Transverse colon (tissue), 4 donors: ENCODE measurements at places on chromosomes 7 and 10.

GRCh38 chr10:127415901-127416581, 133.1 kb upstream of the NPS start:
- H3K27me3 ChIP-seq, result no peaks in the 10 kb centered on the region
- no peak overlapping the region for H3K27ac ChIP-seq
- DNase-seq, result no peak

DNA sequence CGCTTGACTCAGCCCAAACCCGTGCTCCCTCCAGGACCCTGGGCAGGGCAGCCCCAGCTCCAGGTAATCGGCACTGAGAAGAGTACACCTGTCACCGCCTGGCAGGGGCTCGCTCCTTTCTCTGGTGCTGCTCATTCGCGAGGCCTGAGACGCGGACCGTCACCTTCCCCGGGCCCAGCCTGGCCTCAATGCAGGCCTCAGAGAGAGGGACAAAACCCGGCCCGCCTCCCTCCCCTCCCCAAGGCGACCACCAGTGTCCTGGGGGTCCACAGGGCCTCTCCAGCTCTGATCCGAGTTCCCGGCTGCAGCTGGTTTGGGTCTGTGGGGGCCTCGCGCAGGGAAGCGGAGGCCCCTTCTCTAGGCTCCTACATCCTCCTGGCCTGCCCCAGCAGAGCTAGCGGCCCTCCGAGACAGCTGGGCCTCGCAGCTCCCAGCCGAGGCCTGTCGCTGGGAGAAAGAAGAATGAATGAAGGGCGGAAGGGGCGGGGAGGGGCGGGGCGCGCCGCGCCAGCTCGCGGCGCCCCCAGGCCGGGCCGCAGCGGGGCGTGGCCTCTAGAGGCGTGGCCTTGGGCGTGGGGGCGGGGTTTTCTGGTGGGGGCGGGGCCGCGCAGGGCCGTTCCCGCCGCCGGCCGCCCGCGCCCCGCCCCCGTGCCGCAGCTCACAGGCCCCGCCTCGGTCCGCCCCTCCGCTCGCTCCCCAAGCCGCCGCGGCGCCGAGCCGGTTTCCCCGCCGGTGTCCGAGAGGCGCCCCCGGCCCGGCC, at the start of gene LIMK1:
TSS of gene LIMK1 (plus strand) at position 688 of the 760 bp plus-strand sequence. CDS start 187 bp downstream, outside the sequence.
- H3K27ac ChIP-seq, result peak within 1 kb of the TSS; percentile 75
- no peaks in the 10 kb centered on the region for H3K27me3 ChIP-seq
- peak within 1 kb of the TSS; percentile 75 for H3K4me3 ChIP-seq
- no peaks in the 10 kb centered on the region for H3K36me3 ChIP-seq
- peaks cover 17% of the 10 kb centered on the region for H3K4me1 ChIP-seq

DNA sequence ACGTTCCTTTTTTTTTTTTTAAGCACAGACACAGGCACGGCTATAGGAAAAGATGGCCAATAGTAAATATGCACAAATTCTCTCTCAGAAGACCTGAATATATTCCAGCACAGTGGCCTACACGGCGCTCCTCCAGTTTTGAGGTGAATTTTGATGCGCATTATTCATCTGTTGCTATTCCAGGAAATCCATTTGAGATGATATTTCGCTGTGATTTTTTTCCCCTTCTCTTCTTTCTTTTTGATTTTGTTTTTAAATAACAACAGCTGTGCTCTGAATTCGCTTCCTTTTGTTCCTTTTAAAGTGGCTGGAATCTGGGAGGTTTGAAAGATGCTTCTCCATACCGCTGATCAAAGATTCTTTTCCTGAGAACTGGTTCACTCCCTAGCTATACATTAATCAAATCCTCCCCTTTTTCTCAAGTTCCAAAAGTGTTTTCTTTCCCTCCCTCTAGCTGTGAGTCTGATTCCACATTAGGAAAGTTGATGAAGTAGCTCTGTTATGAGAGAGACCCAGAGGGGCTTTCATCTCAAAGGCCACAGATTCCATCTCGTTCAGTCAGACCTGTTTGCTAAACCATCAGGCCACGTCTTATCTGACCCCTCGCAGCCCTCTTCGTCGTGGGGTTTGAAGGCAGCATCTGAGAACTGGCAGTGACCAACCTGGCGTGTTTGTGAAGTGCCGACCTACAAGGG, 602.7 kb upstream of the NRP1 start:
- H3K27me3 ChIP-seq, result no peaks in the 10 kb centered on the region
- H3K4me1 ChIP-seq, result no peaks in the 10 kb centered on the region
- no peaks in the 10 kb centered on the region for H3K36me3 ChIP-seq
- no peak overlapping the region for H3K4me3 ChIP-seq

GRCh38 chr7:70525991-70526390, 606.0 kb upstream of the GALNT17 start:
- peaks cover 25% of the 10 kb centered on the region for H3K4me1 ChIP-seq
- DNase-seq, result no peak
- no peak overlapping the region for H3K4me3 ChIP-seq
- no peak overlapping the region for H3K27ac ChIP-seq
- H3K36me3 ChIP-seq, result no peaks in the 10 kb centered on the region

- H3K4me1 ChIP-seq, result peaks cover 22% of the 10 kb centered on the region
- no peak overlapping the region for H3K27ac ChIP-seq
- no peak for DNase-seq
- H3K4me3 ChIP-seq, result no peak overlapping the region
- no peaks in the 10 kb centered on the region for H3K27me3 ChIP-seq
Measured at GRCh38 chr10:94358480-94358879, 4.3 kb downstream of the NOC3L start.

- H3K27me3 ChIP-seq, result no peaks in the 10 kb centered on the region
- no peak overlapping the region for H3K4me3 ChIP-seq
- peaks cover 10% of the 10 kb centered on the region for H3K4me1 ChIP-seq
- H3K27ac ChIP-seq, result no peak overlapping the region
- no peaks in the 10 kb centered on the region for H3K36me3 ChIP-seq
Measured at GRCh38 chr7:23347033-23347681, 48.0 kb downstream of the MALSU1 start.

- no peak overlapping the region for H3K4me3 ChIP-seq
- no peak overlapping the region for H3K27ac ChIP-seq
- H3K4me1 ChIP-seq, result no peaks in the 10 kb centered on the region
- no peaks in the 10 kb centered on the region for H3K27me3 ChIP-seq
- no peaks in the 10 kb centered on the region for H3K36me3 ChIP-seq
Measured at GRCh38 chr7:33804140-33804660, 101.1 kb upstream of the BMPER start.

DNA sequence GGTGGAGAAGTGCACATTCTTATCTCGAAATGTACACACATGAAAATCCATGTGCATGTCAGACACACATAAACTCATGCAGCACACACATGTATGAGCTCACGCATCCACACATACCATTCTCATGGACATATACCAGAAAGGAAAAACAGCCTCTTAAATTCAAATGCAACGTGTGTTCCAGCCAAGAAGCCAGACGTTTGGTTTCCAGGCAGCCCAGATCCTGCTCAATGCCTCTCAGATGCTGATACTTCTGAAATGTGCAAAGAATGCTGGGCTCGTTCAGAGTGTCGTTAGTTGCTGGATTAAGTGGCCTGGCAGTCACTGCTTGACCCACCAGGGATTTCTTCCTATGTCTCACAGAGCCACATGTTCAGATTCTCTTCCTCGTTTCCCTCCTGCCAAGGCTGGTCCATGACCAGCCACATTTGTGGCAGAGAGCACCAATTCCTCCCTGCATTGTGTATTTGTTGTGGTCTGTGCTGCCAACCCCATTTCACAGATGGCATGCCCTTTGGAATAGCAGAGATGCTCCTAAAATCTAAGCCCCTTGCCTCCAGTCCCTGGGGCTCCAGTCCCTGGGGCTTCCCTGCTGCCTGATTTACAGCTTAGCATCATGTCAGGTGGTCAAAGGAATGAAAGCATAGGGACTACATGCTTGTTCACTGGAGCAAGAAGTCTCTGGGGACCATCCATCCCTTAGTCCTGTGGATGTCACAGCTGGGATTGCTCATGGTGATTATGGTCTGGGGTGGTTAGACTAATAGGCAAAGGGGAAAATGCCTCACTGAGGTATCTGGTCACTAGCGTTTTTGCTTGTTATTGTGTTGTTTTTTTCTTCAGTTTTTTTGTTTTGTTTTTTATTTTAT, 426.6 kb downstream of the PLXNA4 start:
- no peaks in the 10 kb centered on the region for H3K4me1 ChIP-seq
- no peak overlapping the region for H3K27ac ChIP-seq
- H3K27me3 ChIP-seq, result no peaks in the 10 kb centered on the region
- DNase-seq, result no peak
- no peak overlapping the region for H3K4me3 ChIP-seq

- no peaks in the 10 kb centered on the region for H3K27me3 ChIP-seq
- H3K36me3 ChIP-seq, result no peaks in the 10 kb centered on the region
- no peak for DNase-seq
- no peak overlapping the region for H3K27ac ChIP-seq
- no peak overlapping the region for H3K4me3 ChIP-seq
Measured at GRCh38 chr10:62765726-62766125, 38.8 kb upstream of the ADO start.

DNA sequence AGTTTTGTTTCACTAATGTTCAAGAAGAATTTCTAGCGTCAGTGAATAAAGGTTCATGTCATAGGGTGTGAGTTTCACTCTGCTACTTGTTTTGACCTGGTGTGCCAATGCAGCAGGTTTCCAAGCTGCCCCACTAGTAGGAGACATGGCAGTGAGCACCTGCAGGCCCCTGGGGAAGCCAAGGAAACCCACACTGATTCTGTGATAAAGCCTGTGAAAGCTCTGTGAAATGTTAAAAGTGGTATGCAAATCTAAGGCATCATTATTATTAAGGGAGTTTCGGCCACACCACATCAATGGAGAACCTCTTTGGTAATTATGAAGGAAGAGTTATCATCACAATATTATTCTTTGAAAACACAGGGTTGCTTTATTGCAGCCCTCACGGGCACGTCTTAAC, 46.4 kb downstream of the ABCB5 start:
- H3K27ac ChIP-seq, result no peak overlapping the region
- H3K36me3 ChIP-seq, result no peaks in the 10 kb centered on the region
- H3K4me3 ChIP-seq, result no peak overlapping the region
- no peaks in the 10 kb centered on the region for H3K4me1 ChIP-seq

GRCh38 chr7:130010689-130011412, 40.3 kb downstream of the ZC3HC1 start:
- H3K27me3 ChIP-seq, result no peaks in the 10 kb centered on the region
- peak; percentile 90 for DNase-seq
- H3K36me3 ChIP-seq, result no peaks in the 10 kb centered on the region
- peak overlapping the region; percentile 18 for H3K27ac ChIP-seq

DNA sequence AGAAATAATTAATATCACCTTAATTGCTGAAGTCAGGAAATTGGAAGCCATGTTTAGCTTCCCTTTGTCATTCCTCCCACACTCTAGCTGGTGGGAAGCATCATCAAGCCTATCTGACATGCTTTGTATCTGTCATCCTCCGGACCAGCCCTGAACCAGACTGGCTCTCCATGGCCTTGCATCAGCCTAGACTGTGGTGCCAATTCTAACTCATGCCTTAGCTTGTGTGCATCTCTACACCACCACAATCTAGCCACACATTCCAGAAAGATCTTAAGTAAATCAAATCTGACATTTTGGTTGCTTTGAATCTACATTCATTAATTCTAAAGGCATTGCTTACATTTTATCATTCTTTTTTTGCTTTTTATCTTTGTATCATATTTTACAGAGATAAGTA, 196.4 kb upstream of the VSTM2A start:
- no peak for DNase-seq
- H3K27me3 ChIP-seq, result no peaks in the 10 kb centered on the region
- H3K4me3 ChIP-seq, result no peak overlapping the region
- H3K4me1 ChIP-seq, result no peaks in the 10 kb centered on the region
- no peak overlapping the region for H3K27ac ChIP-seq

DNA sequence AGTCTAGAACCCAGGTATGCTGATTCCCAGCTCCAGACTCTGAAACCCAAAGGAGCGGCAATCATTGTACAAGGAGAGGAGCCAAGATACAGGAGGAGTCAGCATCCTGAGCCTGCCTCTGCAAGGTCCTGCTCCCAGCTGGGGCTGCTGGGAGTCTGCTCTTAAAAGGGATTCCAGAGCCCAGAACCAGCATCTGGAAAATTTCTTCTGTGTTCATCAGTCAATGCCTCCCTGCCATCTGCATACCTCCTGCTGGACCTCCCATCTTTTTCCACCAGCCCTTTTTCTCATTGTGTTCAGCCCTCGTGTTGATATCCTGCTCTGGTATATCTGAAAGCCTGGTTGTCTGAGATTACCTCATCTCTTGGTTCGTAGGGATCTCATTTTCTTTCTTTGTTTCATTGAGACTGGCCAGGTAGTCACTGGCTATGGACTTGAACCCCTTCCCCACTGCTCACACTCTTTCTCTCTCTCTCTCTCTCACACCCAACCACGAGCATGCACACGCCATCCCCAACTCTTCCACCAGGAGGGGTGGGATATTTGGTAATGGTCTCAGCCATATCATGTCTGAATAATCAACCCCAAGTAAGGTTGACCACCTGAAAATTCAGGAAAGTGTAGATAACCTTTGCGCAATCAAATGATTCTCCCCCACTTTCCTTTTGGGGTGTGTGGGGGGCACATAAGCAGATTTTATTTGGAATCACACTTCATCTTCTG, 608.8 kb downstream of the LRMDA start:
- no peaks in the 10 kb centered on the region for H3K36me3 ChIP-seq
- H3K27me3 ChIP-seq, result no peaks in the 10 kb centered on the region
- no peak overlapping the region for H3K4me3 ChIP-seq
- H3K27ac ChIP-seq, result no peak overlapping the region
- no peaks in the 10 kb centered on the region for H3K4me1 ChIP-seq
- no peak for DNase-seq

DNA sequence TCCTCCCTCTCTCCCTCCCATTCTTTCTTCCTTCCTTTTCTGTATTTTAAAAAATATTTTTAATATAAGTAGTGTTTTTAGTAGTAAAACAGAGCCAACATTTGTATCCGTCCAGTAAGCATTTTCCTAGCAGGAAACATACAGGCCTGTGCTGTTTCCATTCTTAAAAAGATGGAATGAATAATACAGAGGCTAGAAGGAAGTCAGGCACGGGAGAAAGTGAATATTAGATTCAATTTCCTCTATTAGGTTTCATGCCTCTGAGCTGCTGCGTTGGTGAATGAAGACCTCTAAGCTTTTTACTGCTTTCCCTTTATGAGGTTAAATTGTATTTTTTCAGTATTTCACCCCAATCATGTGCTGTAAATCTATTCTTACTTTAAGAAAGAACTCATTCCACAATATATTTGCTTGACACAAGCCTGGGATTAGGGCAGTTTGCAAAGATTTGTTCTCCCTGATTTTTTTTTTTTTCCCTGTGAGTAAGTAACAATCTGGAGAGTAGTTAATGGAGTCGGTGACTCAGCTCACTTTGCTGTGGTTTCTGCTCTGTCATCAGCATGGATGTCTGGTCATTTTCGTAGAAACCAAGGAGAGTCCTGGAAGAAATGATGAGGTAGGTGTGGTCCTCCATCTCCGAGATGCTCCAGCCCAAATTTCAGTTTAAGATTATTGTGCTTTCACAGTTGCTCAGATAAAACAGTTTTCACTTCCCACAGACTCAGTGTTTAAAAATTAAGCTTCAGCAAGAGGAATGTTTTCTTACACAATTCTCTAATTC, 76.1 kb upstream of the PITRM1 start:
- DNase-seq, result no peak
- peaks cover 15% of the 10 kb centered on the region for H3K4me1 ChIP-seq
- H3K27ac ChIP-seq, result peak overlapping the region; percentile 62

DNA sequence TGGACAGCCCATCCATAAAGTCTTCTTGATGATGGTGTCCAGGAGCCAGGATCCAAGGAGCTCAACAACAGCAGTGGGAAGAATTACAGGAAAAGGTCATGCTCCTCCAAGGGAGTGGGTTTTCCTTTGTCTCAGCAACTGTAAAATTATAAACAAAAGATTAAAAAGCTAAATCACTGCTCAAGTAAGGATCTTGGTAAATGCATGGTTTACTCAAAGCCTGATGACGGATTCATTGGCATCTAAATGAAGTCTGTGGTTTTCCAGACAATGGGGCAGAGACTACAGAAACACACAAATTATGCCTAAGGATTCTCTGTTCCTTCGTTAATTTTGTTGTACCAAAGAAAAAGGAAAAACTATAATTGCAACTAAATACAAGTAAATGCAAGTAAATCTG, 36.4 kb upstream of the DLX6 start:
- no peaks in the 10 kb centered on the region for H3K4me1 ChIP-seq
- no peaks in the 10 kb centered on the region for H3K36me3 ChIP-seq
- no peak for DNase-seq
